Stimulated activated CD4-positive, alpha-beta T cell treated with anti-CD3 and anti-CD28 coated beads, Interleukin-15, amount 100 ng/mL, for 48 hours (primary cell): ENCODE measurements at places on chromosomes 1 and 21.

DNA sequence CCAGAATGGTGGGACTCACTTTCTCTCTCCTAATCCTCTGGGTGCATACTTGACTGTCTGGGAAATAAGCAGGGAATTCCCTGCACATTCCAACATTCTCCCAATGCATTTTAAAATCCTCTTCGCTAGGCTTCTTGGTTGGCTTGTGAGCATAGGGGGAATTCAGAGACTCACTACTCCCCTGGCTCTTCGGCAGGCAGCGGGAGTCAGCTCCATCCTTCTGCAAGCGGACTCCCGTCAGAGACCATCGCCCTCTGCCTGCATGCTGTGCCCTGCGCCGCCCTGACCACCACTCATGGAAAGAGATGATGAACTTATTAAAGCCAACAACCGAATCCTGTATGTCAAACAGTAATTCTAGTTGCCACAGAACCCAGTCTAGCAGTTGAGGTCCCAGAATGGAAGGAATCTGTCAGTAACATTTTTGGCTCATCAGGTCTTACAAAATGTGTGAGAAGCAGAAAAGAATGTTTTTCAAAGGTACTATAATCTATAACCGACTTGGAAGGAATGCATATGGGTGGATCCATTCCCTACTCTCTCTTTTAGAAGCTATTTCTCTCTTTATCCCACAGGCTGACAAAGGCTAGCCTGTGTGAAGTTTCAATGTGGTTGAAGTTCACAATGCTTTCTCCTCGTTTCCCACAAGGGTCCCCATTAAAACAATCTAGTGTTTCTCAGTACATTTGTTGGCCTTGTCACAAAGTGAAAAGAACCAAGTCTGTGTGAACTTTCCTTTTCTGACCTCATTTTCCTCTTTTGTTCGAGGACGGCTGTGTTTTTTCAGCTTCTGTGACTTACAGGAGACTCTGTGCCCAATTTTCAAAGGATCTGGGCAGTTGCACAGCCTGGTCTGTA, 119.1 kb upstream of the ADAR start:
- no peak for DNase-seq

GRCh38 chr1:219433496-219434131, 179.3 kb downstream of the ZC3H11B start:
- no peak for DNase-seq

DNA sequence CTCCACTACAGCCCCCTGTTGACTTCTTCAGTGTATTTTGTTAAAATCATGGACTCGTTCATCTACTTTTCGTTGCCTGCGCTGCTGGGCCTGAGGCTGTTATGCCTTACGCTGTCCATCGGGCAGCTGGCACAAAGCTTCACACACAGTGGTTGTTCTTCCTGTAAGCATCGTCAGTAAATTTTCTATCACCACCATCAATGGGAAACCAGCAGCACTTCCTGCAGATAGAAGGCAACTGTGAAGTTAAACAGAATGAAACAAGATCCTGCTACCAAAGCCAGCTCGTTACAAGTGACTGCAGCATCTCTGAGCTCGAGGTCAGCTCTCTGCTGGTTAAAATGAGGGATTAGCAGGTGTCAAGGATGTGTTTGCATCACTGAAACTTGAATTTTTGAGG, 21.9 kb upstream of the PADI6 start:
- DNase-seq = no peak

- no peak for DNase-seq
Observed at GRCh38 chr1:42340093-42340492, 5.1 kb upstream of the FOXJ3 start.

GRCh38 chr1:204904228-204904810, 33.7 kb downstream of the NFASC start:
- no peak for DNase-seq

GRCh38 chr1:85330711-85331290, 54.4 kb upstream of the BCL10 start:
- no peak for DNase-seq

GRCh38 chr21:42140196-42140934, 69.2 kb downstream of the UMODL1 start:
- DNase-seq = no peak

GRCh38 chr1:25688390-25689119, 72.0 kb downstream of the MAN1C1 start:
- no peak for DNase-seq

GRCh38 chr1:116587501-116588227, 16.8 kb upstream of the CD58 start:
- no peak for DNase-seq

- DNase-seq = no peak
Observed at GRCh38 chr1:53134961-53135734, 7.3 kb downstream of the SLC1A7 start.

- DNase-seq = no peak
Observed at GRCh38 chr1:11967028-11967547, 13.2 kb upstream of the MFN2 start.

DNA sequence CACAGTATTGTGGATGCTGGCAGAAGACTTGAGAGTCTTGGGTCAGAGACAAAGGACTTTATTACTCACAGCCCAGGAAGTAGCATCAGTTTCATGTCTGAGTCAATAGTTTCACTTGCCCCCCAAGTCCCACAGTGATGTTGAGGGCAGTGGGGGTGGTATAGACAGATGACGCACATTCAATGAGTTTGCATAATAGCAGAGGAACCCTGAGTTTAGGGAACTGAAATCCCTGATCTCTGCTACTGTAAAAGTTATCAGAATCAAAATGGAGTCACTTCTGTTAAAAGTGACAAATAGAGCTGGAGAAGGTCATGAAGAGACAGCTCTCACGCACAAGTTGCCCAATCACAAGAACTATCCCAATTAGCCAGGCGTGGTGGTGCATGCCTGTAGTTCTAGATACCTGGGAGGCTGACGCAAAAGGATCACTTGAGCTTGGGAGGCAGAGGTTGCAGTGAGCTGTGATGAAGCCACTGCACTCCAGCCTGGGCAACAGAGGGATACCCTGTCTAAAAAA, 11.5 kb upstream of the HCRTR1 start:
- DNase-seq = peak; percentile 12

DNA sequence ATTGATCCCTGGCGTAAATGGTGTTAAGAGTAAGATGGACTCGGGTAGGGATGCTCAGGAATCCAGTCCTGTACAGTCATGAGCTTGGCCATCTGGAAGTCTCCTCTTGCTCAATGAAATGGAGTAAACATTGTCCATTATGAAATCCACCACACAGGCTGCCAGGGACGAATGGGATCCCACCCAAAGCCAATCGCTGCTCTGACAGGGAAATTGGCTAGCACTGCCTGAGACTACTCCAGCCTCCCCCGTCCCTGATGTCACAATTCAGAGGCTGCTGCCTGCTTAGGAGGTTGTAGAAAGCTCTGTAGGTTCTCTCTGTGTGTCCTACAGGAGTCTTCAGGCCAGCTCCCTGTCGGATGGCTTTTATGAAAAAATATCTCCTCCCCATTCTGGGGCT, at the start of gene HSD11B1:
Gene HSD11B1, plus strand, starts transcription at position 263 of the 400 bp plus-strand sequence. Its CDS starts 97 bp downstream, at position 360.
- no peak for DNase-seq

GRCh38 chr21:35026153-35026500, 23.0 kb downstream of the RUNX1 start:
- DNase-seq = no peak

DNA sequence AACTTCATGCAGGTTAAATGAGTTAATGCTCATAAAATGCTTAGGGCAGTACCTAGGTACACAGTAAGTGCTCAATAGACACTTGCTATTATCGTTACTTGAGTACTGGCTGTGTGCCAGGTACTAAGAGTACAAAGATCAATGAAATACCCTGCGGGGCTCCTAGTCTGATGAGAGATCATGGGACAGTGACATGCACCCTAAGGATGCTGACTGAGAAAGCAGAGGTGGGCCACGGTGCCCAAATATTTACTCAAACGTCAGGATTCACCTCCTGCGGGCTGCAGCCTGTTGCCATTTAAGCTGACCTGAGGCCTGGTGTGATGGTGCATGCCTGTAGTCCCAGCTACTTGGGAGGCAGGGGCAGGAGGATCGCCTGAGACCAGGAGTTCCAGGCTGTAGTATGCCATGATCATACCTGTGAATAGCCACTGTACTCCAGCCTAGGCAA, 19.8 kb upstream of the LUZP1 start:
- DNase-seq = no peak

DNA sequence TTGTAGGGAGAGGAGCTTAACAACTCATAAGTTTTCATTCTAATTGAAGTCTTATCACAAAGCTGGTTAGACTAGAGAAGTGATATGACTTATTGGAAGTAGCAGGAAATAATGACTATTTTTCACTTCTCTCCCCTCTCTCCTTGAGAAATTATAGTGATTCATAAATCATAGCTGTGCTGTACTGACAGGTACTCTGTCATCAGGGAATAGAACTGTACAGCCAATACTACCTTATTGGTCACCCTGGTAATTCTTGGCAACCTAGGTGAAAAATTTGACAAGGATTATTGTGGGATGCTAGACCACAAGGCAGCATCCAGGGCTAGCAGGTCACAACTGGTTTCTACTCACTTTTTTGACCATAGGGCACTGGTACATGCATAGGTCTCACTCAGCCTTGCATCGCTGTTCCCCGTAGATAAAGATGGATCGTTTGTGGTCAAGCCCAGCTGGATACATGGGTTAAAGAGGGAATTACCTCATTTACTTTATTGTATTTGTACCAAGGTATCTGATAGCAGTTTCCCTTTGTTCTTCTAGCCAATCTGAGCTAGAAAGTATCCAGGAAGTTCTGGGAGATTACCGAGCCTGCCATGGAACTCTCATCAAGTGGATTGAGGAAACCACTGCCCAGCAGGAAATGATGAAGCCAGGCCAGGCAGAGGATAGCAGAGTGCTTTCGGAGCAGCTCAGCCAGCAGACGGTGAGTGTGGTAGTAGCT, 113.6 kb downstream of the MACF1 start:
- no peak for DNase-seq

- DNase-seq = no peak
Observed at GRCh38 chr1:224707843-224708725, 92.0 kb downstream of the CNIH3 start.

- no peak for DNase-seq
Observed at GRCh38 chr1:147504801-147505311, 36.4 kb upstream of the BCL9 start.

DNA sequence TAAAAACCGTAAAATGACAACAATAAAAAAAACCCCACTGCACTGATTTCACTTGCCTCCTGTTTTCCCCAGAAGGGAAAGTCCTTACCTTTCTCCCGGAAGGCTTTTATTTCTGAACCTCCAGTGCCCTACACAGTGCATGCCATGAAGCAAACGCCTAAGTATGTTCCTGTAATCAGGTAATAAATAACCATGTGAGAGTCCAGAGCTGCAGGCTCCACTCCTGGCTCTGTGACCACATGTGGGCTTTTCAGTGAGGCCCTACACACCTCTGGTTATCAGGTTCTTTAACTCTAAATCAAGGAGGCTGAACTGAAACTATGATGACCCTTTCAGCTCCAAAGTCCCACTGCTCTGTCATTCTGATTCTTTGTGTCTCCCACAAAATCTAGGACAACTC, 20.8 kb upstream of the NR5A2 start:
- DNase-seq = no peak

DNA sequence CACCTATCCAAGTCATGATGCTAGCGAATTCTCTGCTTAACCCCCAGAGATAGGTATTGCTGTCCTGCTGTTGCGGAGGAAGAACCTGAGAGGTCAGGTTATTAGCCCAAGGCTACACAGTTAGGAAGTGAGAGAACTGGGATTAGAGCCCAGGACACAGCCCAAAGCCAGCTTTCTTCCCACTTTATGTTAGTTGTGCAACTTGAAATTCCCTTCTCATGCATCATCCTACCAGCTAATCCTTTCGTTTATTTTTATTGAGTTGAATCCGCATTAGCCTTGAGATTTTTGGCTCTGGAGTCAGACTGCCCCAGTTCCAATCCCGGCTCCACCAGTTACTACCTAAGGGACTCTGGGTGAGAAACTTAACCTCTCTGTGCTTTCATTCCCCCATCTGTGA, 65.4 kb downstream of the PLEKHA6 start:
- DNase-seq = no peak

GRCh38 chr1:161001525-161001924, 19.4 kb downstream of the F11R start:
- no peak for DNase-seq

GRCh38 chr1:223708001-223708359, 4.4 kb upstream of the CAPN2 start:
- DNase-seq = no peak

DNA sequence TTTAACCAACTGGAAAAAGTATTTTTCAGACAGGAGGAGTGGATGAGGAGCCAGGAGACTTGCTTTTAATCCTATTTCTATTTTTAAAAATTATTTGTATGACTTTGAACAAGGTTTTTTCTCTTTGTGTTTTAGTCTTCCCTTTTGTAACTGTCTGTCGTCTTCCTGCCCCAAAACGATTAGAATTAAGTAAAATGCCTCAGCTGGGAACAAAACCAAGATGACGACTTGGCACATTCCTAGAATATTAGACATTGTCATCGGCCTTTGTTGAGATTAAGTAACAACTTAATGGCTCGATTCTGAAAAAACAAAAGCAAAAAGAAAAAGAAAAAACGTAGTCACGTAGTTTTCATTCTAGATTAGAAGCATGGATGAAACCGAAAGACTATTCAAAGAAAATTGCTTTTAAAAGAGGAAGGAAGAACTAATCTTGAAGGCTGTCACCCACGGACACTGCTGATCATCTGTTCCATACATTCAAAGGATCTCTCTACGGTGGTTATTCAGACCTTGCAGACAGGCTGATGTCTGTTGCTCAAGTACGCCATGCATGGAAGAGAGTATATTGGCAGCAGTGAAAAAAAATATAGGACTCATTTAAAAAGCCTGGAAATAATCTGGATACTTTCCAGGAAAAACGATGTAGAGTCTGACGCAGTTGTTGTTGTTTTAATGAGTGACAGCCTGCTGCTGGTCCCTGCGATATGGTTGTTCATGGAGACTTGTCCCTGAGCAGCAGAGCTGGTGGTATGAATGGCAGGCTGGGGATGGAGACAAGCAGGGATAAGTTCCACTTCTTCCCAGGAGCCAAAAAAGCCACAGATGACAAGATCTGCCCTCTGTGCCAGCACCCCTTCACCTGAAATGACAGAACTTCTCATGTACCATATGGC, 16.8 kb downstream of the GNG4 start:
- DNase-seq = no peak

- no peak for DNase-seq
Observed at GRCh38 chr1:109887884-109888283, 22.8 kb upstream of the CSF1 start.

DNA sequence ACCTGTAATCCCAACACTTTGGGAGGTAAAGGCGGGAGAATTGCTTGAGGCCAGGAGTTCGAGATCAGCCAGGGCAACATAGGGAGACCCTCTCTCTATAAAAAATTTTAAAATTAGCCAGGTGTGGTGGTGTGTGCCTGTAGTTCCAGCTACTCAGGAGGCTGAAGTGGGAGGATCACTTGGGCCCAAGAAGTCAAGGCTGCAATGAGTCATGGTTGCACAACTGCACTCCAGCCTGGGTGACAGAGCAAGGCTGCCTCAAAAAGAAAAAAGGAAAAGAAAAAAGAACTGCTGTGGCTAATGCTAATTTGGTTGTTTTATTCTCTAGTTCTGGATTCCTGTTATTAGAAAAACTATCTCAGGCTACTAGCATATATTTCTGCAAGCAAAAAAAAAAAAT, 29.8 kb downstream of the DBT start:
- DNase-seq = no peak

GRCh38 chr1:215106067-215106466, 23.5 kb downstream of the KCNK2 start:
- no peak for DNase-seq
